CD8-positive, alpha-beta memory T cell (primary cell): ENCODE measurements at places on chromosomes 3 and 15. TPM values are rescaled to one million over a fixed set of nuclear protein-coding genes. Genes with fewer than 3 reads are reported as not detected.

DNA sequence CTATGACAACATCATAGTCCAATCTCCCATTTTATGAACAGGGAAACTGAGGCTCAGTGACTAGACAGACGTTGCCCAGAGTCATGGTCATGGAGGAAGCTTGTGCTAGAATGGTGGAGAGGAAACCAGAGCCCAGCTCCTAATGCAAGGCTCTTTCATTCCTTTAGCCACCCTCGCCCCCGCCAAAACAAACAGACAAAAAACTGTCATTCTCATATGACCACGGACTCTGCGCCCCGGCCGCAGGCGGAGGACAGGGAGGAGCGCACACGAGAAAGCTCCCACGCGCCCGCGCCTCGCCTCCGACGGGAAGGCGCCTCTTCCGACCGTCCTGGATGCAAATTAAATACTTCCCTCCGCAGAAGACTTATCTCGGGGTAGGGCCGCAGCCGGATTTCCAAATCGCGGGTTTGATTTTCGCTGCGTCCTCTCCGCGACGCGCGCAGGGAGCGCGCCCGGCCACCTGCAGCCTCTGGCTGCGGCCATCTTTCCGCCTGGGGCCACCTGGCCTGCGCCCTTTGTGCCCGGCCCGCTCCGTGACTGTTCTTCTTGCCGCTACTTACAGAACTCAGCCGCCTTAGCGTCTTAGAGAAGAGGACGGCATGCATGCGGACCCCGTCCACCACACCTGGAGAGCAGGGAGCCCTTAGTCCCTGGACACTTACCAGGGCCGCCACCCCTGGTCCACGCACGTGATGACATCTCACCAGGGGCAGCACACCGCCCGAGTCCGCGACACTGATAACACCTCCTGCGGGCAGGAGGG lies 670 bp upstream of the ATP13A3 start:
- DNase-seq: peak; percentile 27

The SERINC4 gene
- polyA plus RNA-seq: 2.2 TPM

- DNase-seq: no peak
Observed at GRCh38 chr3:164791263-164791662, 287.0 kb downstream of the SI start.

- DNase-seq: no peak
Observed at GRCh38 chr3:51622868-51623267, 48.2 kb upstream of the TEX264 start.

DNA sequence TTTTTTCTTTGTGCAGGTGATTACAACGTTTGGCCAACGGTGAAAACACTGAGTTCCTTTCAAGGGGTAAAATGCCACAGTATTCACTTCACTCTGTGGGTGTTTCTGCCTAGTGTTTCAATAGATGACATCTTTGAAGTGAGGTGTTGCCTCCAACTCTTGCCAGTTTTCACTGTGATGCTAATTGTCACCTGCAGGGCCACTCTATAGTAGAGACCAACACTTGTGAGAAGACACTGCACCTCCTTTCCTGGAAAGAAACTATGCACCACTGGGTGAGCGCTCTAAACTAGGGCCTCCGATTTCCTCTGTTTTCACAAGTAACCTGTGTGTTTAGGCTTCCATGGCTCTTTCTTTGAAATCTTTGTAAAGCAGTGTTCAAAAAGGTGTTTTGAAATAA lies 98.3 kb downstream of the THRB start:
- DNase-seq: no peak

- DNase-seq: no peak
Observed at GRCh38 chr15:76812381-76812780, 92.8 kb downstream of the SCAPER start.

DNA sequence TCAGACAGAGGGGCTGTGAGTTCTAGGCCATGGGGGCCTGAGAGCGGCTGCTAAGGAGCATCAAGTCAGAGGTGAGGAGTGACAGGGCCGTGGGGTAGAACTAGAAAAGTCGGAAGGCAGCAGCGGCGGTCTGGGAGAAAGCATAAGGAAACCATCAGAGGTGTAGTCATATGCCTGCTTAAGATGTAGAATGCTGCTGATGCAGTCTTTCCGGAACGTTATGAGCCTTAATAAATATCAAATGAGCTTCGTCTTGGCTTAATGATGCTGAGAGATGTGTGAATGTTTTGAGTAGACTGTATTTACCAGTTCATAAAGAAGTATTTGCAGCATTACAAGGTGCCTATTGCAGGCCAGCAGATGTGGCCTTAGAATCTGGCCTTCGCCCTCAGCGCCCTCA lies 15.2 kb downstream of the ATG7 start:
- DNase-seq: no peak

- no peak for DNase-seq
Observed at GRCh38 chr15:76108021-76108723, 48.4 kb downstream of the TMEM266 start.

The CADPS gene
- not detected for polyA plus RNA-seq

The SYNPR gene
- polyA plus RNA-seq: not detected

The ATP8B4 gene
- 0.23 TPM for polyA plus RNA-seq

GRCh38 chr3:38154625-38155255 lies 10.6 kb upstream of the OXSR1 start:
- no peak for DNase-seq

GRCh38 chr15:41969851-41970431 lies 2.4 kb downstream of the EHD4 start:
- DNase-seq: peak; percentile 66

GRCh38 chr15:47743385-47743784 lies 26.1 kb downstream of the SEMA6D start:
- DNase-seq: no peak

DNA sequence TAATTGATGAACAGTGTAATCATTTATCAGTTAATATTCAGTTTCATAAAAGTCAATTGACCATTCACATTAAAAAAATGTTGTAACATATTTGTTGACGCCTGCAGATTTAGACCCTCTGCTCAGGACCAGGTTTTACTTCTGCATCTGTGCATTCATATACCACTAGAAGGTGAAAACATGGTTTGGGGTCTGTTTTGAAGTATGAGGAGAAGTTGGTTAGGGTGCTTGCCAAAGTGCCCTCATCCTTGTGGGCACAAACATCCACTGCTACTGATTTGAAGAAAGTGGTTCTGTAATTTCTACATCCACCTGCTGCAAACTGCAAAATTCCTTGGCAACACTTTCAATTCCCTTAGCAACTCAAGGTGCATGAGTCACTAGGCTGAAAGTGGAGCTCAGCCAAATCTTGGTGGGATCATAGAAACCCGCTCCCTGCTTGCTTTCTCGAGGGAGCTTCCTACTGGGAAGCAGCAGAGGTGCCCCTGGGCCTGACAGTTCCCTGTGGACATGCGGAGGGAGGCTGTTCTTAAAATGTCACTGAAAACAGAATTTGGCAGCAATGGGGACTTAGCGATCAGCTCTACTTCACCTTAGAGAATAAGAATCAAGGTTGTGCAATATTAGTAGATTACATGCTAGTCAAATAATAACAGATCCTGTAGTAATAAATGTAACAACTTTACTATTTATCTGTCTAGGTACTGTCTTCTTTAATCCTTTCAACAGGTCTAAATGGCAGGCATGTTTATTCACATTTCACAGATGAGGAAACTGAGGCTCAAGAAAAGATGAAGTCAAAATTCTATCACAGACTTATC lies 301.0 kb upstream of the TBL1XR1 start:
- DNase-seq: no peak

- peak; percentile 10 for DNase-seq
Observed at GRCh38 chr15:74725225-74725774, at the start of gene CYP1A1. CYP1A1 (minus strand) TSS chr15:74725528; CDS start chr15:74723097, 2,431 bp downstream.

- DNase-seq: no peak
Observed at GRCh38 chr3:170180079-170180907, 1.2 kb downstream of the PHC3 start.

GRCh38 chr3:136350557-136350956 lies 100.4 kb downstream of the PCCB start:
- no peak for DNase-seq

DNA sequence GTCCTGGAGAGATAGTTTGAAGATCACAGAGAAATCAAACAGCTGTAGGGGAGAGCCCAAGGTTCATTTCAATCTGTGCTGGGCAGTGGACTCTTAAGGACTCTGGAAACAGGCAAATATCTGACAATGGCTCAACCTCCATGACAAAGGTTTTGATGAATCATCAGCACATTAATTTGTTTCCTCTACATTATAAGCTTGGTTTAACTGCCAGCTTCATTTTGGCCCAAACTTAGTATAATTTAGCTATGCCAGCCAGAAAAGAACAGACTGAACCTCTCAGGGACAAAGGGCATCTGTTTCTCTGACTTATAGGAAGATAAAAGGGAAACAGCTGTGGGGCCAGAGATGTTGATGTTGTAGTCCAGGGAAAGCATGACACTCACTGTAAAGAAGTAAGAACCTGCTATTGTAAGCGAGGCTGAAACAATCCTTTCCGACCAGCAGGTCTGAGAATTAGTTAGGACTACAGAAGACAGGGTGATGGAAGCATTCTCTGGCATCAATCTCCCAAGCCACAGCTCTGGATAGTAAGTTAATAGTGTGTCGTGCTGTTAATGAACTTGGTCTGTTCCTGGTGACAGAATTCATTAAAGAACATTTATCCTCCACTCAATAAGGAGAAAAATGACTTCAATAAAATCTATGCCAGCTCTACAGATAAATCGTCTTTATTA lies 110.1 kb downstream of the KCNMB2 start:
- no peak for DNase-seq

The GNAT1 gene
- polyA plus RNA-seq: not detected

DNA sequence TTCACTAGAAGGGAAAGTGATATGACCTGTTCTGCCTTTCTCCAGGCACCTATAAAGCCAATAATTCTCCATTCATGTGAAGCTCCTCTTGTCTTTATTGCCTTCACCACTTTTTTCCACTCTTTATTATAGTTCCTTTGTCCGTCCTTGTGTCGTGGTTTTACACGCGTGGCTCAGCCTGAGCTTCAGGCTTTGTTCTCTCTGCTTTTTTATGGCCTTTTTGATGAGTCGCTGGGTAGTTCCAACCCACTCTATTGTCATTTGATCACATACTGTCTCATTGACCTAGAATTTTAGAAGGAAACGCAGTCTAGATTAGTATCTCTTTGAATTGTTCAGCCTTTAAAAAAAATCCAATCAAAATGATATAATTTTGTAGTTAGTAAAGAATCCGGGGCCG lies 403.2 kb downstream of the PTPRG start:
- no peak for DNase-seq

The POTEB3 gene
- not detected for polyA plus RNA-seq

DNA sequence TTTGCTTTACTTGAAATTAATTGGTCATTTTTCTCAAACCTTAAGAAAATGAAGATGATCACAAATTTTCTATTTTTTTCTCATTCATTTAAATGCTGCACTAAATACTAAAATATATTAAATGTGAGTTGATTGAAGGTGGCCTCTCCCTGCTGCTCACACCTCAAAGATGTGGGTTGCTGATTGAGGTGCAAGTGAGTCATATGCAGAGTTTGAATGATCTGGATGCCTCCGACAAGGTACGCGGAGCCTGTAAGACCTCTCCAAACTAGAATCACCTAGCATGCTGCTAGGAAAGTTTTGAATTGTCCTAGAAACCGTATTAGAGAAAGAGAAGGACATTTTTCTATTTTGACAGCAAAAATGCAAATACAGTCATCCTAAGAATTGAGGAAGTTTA lies 211.3 kb upstream of the FEZF2 start:
- no peak for DNase-seq

DNA sequence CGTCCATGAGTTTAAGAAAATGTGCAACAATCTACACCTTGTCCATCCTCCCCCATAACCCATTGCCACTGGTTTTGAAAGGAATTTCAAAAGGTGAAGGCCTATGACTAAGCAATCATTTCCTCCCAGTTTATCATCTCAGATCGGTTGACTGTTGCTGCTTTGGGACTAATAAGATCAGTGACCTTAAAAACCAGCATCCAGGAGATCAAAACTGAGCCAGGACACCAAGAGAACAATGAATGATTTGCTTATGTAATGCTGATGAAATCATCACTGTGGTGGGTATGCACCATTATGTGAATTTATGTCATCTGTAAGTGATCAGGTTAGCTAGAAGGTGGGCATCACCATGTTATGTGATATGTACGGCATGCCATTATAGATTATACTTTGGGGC lies 195.5 kb downstream of the SSR3 start:
- DNase-seq: no peak

The NMNAT3 gene
- polyA plus RNA-seq: 2.6 TPM

GRCh38 chr15:59367022-59367451 lies 5.6 kb downstream of the MYO1E start:
- DNase-seq: no peak

GRCh38 chr15:62453981-62454380 lies 288.9 kb upstream of the C2CD4B start:
- DNase-seq: no peak

The UNC13C gene
- not detected for polyA plus RNA-seq

- DNase-seq: no peak
Observed at GRCh38 chr3:13137941-13138832, 65.0 kb upstream of the IQSEC1 start.

The SLC9A9 gene
- polyA plus RNA-seq: 18.0 TPM

DNA sequence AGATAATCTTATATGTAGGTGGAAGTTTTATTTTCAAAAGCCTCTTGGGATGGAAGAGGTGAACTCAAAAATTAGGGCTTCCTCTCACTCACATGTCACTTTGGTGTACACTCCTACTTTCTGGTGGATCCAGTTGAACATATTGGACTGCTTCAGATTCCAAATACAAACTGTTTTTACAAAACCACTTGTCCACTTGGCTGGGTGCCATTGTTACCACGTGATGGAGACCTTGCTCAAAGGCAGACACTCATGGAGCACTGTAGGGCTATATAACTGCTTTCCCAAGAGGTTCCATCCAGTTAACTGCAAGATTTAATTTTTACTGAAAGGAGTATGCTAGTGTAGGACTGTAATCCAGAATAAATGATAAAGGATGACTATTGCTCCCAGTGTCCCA lies 307.0 kb downstream of the EPHA6 start:
- DNase-seq: no peak
